ENCODE measurements at places on chromosomes 4 and X.

DNA sequence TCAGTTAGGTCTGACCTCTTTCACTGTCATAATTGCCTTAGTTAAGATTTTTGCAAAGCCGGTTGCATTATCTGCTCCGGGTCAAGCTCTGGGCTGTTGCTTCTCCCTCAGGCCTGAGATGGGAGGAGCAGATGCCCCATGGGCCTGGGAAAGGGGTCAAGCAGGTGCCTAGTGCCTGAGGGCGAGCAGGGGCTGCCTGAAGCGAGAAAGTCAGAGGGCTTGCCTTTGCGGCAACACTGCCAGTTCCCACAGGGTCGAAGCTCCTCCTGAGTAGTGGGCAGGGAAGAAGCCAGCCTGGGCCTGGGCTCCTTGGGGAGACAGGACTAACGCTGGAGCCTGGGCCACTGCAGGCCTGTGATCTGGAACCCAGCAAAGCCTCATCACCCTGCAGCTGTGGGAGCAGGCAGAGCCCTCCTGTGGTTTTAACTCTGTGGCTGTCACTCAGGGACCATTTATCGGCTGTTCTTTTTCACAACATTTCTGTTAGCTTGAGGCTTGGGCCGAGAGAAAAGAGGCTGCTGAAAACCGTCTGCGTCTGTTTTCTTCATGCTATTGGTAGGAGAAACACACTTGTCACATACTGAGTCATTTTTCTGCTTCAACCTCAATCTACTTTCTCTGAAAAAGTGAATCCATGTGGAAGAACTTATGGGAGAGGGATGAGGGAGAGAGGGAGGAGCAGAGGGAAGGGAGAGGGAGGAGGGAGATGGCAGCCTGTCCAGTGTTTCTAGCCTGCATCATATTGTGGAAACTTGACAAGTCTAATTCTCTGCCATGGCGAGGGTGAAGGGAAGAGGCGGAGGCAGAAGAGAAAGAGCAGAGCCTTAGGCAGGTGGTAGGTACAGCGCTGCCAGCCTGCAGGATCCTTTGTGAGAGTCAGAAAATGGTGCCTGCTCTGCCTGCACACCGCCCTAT lies 68.4 kb downstream of the RHOH start:
- peak; percentile 40 for DNase-seq

DNA sequence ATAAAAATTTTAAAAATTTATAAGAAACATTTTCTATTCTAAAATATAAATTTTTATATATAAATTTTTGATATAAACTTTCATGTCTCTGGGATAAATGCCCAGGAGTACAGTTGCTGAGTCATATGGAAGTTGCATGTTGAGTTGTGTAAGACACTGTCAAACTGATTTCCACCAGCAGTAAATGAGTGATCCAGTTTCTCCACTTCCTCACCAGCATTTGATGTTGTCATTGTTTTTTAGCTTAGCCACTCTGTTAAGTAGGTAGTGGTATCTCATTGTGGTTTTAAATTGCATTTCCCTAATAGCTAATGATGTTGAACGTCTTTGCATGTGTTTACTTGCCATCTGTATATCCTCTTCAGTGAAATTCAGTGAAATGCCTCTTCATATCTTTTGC lies 66.5 kb downstream of the MAMLD1 start:
- DNase-seq = no peak

DNA sequence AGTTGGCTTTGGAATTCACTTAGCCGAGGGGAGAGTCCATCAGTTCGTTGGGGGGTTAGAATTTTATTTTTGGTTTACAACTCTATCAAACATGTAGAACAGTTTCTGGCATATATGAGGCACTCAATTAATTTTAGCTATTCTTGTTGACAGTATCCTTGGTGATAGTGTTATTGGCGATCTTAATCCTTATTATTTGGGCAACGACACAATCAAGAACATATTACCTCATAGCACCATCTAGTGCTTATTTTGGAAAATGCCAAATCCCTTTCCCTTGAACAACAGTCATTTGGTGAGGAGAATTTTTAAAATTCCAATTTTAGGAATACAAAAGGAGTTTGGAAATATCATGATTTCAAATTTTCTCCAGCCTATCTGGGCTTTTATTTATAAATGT lies 17.9 kb upstream of the PGRMC1 start:
- peak; percentile 29 for DNase-seq

DNA sequence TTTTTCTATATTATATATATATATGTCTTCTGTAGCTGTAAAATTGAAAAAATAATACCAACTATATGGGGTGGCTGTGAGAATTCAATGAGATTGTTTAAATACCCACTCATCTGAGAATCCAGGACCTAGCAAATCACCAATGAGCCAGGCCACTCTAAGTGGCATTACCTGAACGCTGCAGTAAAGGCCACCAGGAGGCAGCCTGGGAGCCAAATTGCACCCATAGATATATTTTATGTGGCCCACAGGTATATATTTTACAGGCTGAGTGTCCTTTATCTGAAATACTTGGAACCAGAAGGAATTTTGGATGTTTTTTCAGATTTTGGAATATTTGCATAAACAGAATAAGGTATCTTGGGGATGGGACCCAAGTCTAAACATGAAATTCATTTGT lies 58.2 kb upstream of the C4orf50 start:
- DNase-seq = no peak
